ENCODE measurements at places on chromosomes 2 and 18. TPM values are rescaled to one million over a fixed set of nuclear protein-coding genes. Genes with fewer than 3 reads are reported as not detected.

GRCh38 chr2:12270876-12271588 is 445.7 kb upstream of the TRIB2 start:
- DNase-seq: no peak

- peak; percentile 20 for DNase-seq
These were observed 59.2 kb downstream of the DOCK10 start for GRCh38 chr2:224982910-224983711.

GRCh38 chr2:127149384-127149783 is 42.4 kb upstream of the BIN1 start:
- DNase-seq: peak; percentile 92

DNA sequence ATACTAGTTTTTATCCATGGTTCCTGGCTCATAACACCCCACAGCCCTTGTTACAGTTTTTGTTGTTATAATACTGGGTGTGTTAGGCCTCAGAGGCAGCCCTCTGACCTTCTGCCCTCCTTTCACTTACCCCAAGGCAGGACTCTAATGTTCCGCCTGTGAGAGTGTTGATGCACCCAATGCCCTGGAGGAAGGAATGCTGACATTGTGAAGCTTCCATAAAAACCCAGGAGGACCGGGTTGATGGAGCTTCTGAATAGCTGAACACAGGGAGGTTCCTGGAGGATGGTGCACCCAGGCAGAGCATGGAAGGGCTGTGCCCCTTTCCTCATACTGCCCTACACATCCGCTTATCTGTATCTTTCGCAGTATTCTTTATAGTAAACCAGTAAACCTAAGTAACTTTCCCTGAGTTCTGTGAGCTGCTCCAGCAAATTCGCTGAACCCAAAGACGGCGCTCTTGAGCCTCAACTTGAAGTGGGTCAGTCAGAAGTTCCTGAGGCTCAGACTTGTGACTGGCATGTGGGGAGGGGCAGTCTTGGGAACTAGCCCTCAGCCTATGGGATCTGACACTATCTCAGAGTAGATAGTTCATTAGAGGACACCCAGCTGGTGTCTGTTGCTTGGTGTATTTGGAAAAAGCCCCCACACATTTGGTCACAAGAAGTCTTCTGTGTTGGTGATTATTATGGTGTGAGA is 10.4 kb downstream of the STON1 start:
- DNase-seq: no peak

GRCh38 chr2:151337643-151338042 is 19.7 kb upstream of the TNFAIP6 start:
- no peak for DNase-seq

The IMPA2 gene
- 12.9 TPM for total RNA-seq

The C1QL2 gene
- total RNA-seq: not detected

The EFHD1 gene
- 0.24 TPM for total RNA-seq

The NETO1 gene
- 19.6 TPM for total RNA-seq

The SCN2A gene
- total RNA-seq: 0.17 TPM

The IL18RAP gene
- not detected for total RNA-seq

All from A172 (cell line).